Activated gamma-delta T cell treated with anti-CD3 and anti-CD28 coated beads, Interleukin-2, amount 50 U/mL, for 16 hours (primary cell): ENCODE measurements at places on chromosomes 16 and 17.

DNA sequence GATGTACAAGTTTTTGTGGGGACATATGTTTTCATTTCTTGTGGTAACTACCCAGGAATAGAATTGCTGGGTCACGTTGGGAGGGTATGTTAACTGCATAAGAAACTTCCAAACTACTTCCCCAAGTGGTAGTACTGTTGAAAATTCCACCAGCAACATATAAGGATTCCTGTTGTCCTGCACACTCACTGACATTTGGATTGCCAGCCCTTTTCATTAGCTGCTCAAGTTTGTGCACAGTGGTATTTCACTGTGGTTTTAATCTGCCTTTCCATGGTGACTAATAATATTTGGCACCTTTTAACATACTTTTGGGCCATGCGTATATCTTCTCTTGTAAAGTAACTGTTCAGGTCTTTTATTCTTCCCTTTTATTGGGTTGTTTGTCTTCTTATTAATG is 103.3 kb downstream of the GNAO1 start:
- DNase-seq = no peak

GRCh38 chr17:77499699-77500435 is 359.1 kb downstream of the SEC14L1 start:
- DNase-seq = no peak

DNA sequence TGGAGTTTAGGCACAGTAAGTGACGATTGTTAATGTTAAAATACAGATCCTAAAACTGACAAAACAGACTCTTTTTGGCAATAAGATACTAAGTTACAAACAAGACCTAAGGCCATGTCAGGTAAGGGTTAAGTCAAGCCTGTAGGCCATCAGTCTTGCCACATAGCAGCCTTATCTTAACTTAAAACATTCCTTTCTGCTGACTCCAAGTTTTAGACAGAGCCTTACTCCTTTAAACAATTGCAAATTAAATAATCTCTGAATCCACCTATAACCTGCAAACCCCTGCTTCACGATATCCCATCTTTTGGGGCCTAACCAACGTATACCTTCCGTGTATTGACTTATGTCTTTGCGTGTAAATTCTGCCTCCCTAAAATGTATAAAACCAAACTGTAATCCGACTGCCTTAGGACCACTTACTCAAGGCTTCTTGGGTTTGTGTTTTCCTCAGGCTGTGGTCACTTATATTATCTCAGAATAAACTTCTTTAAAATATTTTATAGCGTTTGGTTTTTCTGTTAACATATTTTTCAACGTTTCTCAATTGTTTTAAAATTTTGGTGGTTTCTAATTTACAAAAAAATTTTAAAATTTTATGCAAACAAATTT is 64.4 kb downstream of the EFCAB5 start:
- DNase-seq = no peak

- no peak for DNase-seq
Measured at GRCh38 chr17:1713878-1714426, 3.8 kb upstream of the TLCD2 start.

DNA sequence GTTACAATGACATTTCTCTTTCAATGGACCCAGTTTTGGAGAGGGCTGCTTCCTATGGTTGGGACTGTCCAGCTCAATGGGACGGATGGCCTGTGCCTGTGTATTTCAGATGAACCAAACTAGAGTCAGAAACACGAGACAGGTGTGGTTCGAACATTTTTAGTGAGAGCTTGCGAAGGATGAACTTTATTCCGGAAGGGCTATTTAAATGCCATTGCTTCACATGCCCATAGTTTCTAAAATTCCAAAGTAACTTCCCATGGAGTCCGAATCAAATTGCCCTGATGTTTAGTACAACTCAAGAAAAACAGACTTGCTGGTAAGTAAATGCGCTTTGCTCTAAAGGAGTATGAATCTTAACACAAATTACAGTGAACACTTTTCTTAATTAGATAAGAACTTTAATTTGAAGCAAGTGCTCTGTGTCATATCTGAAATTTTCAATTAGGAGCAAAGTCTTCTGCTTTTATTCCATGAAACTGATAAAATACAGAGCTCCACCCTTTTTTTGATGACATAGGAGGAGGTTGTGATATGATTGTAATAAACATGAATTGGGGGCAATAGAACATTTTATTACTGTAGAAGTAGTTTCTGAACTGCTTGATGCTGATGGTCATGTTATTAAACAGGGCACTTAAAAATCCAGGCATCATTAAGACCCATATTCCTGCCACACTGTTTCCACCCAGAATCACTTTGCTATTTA is 1.3 kb downstream of the KRT20 start:
- no peak for DNase-seq

DNA sequence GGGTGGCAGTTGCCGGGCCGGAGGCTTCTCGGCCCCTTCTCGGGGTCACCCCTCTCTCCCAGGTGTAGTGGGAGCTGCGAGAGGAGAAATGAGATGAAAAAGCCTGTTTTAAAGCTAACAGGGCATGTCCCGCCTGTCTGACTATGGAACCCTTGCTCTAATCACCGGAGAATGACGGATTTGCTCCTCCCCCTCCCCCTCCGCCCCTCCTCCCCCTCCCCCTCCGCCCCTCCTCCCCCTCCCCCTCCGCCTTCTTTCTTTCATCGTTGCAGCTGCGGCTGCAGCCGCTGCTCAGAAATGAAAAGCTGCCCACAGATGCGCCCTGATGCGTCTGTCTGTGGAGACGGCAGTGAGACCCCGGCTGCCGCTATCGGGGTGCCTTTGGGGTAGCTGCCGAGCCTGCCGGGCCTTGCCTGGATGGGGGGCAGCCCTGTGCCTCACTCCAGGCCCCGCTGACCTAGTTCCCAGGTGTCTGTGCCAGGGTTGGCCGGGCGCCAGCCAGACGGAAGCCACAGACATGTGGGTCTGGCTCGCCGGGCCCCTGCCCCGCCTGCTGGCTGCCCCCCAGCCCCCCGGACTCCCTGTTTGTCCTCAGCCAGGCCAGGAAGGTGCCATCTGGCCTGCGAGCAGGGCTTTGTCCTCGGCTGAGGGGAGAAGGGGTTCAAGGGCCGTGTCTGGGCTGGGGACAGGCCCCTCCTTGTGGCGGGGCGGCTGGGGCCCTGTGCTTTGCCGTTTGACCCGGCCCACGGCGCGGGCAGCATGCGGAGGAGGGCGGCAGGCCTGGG is 37.7 kb downstream of the GINS2 start:
- no peak for DNase-seq

- no peak for DNase-seq
Measured at GRCh38 chr16:2507052-2507659, 6.6 kb upstream of the ATP6V0C start.

DNA sequence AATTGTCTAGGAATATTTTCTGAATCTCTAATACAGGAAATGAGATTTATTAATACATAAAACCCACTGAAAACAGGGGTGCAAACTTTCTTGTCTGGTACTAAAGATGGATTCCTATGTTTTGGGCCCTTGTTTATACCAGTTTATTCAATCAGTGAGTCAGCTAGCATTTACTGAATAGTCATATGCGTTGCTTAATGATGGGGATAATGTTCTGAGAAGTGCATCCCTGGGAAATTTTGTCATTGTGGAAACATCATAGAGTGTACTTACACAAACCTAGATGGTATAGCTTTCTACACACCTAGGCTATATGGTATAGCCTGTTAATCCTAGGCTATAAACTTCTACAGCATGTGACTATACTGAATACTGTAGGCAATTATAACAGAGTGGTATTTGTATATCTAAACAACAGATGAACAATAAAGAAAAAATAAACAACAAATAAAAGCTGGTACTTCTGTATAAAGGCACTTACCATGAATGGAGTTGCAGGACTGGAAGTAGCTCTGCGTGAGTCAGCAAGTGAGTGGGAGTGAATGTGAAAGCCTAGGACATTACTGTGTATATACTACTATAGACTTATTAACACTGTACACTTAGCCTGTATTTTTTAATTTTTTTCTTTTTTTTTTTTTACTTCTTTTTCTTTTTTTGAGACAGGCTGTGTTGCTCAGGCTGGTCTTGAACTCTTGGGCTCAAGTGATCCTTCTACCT is 63.7 kb downstream of the SIAH1 start:
- DNase-seq = no peak

DNA sequence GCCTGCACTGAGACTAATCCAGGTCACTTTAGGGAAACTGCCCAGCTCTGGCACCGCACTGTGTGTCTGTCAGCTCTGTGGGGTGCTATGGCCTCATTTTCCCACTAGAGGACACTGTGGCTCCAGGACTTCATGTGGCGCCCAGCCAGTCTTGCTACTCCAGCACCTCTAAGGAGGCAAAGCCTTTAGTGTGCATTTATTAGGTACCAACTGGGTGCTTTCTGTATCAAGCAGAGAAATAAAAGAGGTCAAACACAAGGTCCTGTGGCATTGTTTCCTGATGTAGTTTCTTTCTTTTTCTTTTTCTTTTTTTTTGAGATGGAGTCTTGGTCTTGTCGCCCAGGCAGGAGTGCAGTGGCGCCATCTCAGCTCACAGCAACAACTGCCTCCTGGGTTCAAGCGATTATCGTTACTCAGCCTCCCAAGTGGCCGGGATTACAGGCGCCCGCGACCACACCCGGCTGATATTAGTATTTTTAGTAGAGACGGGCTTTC is 12.5 kb upstream of the RHBDL3 start:
- DNase-seq = peak; percentile 39

DNA sequence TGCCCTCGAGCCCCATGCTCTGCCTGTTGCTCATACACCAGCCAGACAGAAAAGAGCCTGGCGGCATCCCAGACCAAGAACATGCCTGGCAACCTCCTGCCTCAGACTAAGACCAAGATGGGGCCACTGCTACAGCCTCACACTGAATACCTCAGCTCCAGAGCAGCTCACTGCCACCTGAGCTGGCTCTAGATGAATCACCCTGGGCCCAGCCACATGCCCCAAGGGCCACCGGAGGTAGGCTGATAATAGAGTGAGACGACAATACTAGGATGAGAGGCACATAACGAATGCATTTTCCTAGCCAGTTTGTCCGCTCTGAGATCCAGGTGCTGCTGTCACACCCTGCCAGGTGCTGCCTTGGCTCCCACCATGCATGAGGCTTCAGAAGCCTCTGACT is 13.0 kb downstream of the PIP4K2B start:
- no peak for DNase-seq

DNA sequence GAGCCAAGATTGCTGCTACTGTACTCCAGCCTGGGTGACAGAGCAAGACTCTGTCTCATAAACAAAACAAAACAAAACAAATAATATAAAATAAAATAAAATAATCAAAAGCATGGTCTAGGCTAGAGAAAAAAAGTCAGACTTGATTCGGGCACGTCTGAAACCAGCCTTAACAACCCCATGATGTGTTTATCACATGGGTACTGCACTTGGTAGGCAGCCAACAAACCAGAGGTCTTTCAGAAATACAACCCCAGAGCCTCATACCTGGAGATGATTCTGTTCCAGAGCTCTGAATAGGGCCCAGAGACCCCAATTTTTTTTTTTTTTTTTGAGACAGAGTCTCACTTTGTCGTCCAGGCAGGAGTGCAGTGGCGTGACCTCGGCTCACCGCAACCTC is 9.6 kb upstream of the HAPSTR1 start:
- DNase-seq = no peak
